ENCODE measurements at places on chromosomes 5 and 9. TPM values are rescaled to one million over a fixed set of nuclear protein-coding genes. Genes with fewer than 3 reads are reported as not detected.

The GPRIN1 gene
- 9.2 TPM for total RNA-seq

The INSL6 gene
- total RNA-seq: not detected

The GCNT4 gene
- 0.29 TPM for total RNA-seq

The CTNND2 gene
- not detected for total RNA-seq

The ADAMTS19 gene
- total RNA-seq: not detected

The OR1Q1 gene
- not detected for total RNA-seq

The TTLL11 gene
- 4.2 TPM for total RNA-seq

The NFIB gene
- 10.0 TPM for total RNA-seq

The PITX1 gene
- total RNA-seq: 30.9 TPM

The PCDHA4 gene
- total RNA-seq: 1.8 TPM

The FOXD4L4 gene
- total RNA-seq: 0.13 TPM

The FGF10 gene
- total RNA-seq: not detected

The SLC25A48 gene
- total RNA-seq: 0.11 TPM

The EQTN gene
- not detected for total RNA-seq

The FAM120AOS gene
- 45.5 TPM for total RNA-seq

The SLC25A2 gene
- not detected for total RNA-seq
